ENCODE measurements at places on chromosomes 7 and 10.

DNA sequence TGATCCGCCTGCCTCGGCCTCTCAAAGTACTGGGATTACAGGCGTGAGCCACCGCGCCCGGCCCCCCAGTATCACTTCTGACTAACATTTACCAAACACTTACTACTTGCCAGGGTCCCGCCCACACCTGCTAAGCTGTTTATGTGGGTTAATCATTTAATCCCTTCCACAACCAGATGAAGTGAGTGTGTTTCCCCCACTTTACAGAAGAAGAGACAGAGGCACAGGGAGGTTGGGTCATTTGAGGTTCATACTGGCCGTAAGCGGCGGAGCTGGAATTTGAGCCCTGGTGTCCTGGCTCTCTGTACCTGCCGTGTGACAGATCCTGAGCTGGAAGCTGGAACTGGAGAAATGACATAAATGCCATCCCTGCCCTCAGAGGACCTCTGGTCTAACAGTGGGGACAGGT, 15.1 kb upstream of the VPS37D start:
- no peak for DNase-seq

DNA sequence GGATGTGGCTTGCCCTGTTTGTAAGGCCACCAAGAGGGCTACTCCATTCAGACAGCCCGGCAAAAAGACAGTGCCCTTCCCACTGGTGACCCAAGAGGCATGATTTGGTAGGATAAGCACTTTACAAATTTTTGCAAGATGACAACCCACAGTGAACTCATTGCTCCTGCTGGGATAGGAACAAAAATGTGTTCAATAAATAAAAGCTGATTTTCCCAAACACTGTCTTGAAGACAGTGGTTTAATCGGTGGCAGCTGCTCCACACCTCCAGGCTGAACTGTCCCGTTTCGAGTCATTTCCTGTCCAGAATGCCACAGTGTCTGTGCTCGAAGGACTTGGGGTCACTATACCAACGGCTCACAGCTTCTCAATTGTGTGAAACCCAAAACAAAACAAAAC, 45.1 kb upstream of the NPTX2 start:
- no peak for DNase-seq

GRCh38 chr7:159023206-159023605, 121.5 kb downstream of the VIPR2 start:
- DNase-seq: no peak

DNA sequence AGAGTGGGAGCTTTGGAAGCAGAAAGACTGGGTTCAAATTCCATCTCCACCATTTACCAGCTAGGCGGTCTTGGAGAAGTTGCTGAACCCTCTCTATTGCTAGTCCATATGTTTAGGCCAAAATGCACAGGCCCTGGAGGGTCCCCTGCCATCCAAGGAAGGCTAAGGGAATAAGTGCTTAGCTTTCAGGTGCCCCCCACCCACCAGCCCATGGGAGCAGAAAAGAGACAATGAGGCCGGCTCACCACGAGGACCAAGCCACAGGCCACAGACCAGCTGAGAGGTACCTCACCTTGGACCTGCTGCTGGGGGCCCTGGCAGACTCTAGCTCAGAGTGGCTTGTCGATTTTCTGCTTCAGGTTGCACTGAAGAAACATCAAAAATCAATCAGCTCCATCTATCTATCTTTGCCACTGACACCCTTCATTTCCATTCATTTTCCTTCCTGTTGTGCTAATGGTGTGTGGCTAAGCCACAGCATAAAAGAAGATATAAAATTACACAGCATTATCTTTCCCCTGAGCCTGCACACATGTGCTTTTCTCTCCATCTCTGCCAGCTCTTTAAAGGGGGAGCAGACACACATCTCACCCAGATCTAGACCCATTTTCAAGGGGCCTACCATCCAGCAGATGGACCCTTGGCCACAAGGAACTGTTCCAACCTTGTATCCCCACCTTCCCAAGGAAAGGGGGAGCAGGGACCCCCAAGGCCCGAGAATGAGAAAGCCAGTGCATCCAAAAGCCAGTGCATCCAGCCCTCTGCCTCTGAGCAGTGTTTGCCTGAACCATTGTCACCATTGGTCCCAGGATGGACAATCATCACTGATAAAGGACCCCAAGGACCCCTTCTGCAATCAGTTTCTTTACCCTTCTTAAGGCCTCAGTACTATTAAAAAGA, 65.4 kb downstream of the GRID1 start:
- no peak for DNase-seq

- no peak for DNase-seq
Observed at GRCh38 chr7:70926666-70927065, 205.3 kb upstream of the GALNT17 start.

DNA sequence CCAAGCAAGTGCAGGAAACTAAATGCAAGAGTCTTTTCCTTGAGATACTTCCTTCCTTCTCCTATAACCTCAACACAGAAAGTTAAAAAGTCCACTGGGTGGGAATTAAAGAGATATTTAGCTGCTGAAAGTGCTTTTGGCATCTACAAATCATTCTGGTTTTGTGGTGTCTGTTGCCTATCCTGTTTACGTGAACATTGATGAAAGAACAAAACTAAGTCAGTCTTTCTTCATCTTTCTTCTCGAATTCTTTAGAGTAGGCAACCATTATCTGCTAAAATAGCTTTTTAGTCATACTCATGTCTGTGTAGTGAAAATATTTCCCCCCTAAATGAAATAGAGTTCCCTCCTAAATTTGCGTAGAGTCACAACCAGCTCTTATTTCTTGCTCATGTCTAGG, 838.6 kb downstream of the GATA3 start:
- DNase-seq: no peak

DNA sequence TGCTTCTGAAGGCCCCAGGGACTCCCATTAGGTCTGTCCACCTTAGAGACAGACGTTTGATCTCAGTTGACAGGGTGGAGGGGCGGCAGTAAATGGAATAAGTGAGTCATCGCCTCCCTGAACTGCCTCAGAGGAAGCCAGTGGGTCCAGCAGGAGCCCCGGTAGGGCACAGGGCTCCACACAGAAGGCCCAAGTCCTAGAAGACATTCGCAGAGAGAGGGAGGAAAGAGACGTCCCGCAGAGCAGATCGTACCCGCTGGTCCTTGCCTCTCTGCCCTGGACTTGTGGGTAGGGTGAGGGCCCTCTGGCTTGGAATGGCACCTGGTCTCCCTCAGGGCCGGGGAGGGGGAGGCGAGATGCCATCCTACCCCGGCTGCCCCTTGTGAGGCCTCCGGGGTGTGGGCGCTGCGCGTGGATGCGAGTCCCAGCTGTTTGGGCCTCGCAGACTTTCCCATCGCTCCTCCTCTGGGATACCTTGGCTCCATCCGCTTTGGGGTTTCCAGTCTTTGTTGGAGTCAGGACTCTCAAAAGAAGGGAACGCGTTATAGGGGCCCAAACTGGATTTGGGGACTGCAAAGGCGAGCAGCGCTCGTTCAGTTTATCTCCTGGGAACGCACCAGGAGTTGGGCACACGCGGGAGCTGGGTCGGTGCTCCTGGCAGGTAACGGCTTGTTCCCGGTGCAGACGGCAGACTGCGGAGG, 5.1 kb downstream of the TLX1 start:
- no peak for DNase-seq

GRCh38 chr7:33578166-33578565, 327.2 kb upstream of the BMPER start:
- no peak for DNase-seq

DNA sequence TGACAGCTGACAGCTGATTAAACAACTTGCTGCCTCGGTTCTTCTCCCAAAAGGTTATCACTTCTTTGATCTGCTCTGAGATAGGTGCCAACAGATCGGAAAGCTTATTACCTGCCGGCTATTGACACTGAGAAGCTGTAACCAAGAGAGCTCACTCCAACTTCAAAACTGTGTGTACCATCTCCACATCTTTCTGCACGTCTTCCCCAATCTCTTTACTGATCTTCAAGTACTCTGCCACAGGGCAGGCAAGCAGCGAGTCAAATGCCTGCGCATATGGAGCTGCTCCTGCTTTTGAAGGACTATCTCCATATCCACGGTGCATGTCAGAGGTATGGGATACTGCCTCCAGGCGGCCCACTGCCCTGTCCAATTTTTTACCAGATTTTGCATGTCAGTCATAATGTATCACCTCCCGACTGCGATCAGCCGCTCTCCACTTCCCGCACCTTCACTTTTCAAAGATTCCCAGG, 352 bp upstream of the ZNF485 start:
- DNase-seq: no peak

DNA sequence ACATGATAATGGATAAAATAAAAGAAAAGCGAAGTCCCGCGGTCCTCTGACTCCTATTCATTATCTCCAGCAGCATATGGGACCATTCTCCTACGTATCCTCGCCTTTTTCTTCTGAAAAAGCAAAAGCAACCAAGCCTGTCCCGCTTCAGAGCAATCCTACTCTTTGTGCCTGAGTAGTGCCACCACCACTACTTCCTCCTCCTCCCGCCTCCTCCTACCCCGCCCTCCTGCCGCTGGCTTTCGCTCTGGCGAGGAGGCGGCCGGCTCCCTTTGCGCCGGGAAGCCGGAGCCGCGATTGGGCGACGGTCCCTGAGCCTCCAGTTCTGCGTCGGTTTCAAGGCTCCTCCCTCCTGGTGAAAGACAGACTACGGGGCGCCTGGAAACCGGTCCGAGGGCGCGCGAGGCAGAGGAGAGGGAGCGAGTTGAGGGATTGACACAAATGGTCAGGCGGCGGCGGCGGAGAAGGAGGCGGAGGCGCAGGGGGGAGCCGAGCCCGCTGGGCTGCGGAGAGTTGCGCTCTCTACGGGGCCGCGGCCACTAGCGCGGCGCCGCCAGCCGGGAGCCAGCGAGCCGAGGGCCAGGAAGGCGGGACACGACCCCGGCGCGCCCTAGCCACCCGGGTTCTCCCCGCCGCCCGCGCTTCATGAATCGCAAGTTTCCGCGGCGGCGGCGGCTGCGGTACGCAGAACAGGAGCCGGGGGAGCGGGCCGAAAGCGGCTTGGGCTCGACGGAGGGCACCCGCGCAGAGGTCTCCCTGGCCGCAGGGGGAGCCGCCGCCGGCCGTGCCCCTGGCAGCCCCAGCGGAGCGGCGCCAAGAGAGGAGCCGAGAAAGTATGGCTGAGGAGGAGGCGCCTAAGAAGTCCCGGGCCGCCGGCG, at the start of gene FZD1:
Gene FZD1, plus strand, starts transcription at position 388 of the 878 bp plus-strand sequence. Its CDS starts 448 bp downstream, at position 836.
- DNase-seq: no peak

DNA sequence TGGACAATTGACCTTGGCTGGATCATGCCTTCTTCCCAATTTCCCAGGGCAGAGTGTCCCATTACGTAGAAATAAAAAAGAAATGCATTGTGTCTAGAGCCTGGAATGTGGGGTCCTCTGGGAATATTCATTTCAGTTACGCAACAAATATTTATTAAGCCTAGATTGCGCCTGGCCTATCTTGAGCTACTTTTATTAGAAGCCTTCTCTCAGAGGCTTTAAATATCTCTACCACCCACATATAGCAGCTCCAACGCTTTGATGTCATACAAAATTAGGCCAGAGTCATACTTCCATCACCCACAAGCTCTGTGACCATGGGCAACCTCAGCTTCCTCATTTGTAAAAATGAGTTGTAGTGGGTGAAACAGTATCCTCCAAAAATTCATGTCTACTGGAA, 24.9 kb upstream of the CARD11 start:
- no peak for DNase-seq

DNA sequence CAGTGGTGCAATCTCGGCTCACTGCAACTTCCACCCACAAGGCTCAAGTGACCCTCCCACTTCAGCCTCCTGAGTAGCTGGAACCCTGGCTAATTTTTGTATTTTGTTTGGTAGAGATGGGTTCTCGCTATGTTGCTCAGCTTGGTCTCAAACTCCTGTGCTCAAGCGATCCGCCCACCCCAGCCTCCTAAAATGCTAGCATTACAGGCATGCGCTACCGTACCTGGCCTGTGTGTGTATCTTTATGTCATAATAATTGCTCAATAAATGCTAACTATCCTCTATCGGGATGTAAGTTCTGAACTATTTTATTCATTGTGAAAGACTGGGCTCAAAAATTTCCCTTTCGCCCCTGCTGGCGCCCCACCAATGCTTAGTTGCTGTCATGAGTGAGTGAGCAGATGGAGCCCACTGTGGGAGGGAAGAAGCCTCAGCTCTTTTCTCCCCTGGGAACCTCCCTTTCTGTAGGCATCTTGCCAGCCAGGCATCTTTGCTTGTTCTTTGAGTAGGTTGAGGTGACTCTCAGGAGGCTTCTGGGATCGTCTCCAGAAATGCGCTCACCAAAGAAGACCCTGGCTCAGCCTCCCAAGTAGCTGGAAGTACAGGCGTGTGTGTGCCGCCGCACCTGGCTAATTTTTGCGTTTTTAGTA, 38.3 kb downstream of the CAMK1D start:
- no peak for DNase-seq

GRCh38 chr7:98167653-98168052, 43.6 kb upstream of the BHLHA15 start:
- no peak for DNase-seq

DNA sequence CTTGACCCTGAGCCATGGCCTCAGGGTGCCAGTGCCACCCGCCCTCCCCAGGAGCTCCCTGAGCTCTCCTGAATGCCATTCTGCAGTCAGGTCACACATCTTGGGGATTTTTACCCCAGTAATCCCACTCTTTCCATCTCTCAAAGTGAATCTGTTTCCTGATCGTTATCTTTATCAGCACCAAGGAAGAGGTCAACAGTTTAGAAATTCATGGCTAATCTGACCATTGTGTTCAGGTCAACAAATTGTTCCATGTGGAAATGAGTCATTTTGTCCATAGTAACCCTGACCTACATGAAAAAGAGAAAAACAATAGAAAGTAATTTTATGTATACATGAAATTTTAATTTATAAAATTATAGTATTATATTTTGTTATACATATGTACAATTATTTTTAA, 28.8 kb upstream of the ZNF488 start:
- no peak for DNase-seq

GRCh38 chr10:69360485-69361302, 56.0 kb downstream of the TACR2 start:
- no peak for DNase-seq

DNA sequence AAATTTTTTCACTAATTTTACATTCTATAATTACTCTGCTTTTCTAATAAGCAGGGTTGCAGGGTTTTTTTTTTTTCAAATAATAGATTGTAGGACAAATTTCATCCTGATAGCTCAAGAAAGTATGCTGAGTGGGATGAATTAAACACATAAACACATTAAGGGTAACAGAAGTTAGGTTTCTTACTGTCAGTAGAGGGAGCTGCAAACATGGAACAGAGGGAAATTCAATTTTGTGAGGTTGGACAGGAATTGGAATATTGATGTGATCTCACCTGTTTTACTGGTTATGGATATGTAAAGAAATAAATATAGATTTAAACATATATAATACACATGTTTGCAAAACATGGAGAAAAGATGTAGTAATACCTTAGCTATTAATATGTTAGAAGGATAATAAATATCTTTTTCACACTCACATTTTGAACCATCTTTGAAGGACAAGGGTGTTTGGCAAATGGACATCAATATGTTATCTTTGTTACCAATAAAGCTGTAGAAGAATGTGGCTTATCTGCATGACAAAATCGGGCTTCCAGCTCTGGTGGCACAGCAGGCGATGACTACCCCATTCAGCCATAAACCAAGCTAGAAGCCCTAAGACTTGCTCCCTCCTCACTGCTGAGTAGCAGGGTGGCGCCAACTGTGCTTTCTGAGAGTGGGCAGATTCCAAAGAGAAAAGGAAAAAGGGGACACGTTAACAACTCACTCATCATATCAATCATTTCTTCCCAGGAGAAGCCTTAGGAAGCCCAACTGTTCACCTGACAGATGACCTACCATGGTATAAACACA, 1257.4 kb downstream of the GATA3 start:
- no peak for DNase-seq

- no peak for DNase-seq
Observed at GRCh38 chr10:100879741-100880360, 32.9 kb upstream of the SLF2 start.

All from stimulated activated CD8-positive, alpha-beta memory T cell treated with anti-CD3 and anti-CD28 coated beads, Interleukin-7, amount 100 ng/mL, for 1 hour (primary cell).